ENCODE measurements at places on chromosomes 16 and 17.

DNA sequence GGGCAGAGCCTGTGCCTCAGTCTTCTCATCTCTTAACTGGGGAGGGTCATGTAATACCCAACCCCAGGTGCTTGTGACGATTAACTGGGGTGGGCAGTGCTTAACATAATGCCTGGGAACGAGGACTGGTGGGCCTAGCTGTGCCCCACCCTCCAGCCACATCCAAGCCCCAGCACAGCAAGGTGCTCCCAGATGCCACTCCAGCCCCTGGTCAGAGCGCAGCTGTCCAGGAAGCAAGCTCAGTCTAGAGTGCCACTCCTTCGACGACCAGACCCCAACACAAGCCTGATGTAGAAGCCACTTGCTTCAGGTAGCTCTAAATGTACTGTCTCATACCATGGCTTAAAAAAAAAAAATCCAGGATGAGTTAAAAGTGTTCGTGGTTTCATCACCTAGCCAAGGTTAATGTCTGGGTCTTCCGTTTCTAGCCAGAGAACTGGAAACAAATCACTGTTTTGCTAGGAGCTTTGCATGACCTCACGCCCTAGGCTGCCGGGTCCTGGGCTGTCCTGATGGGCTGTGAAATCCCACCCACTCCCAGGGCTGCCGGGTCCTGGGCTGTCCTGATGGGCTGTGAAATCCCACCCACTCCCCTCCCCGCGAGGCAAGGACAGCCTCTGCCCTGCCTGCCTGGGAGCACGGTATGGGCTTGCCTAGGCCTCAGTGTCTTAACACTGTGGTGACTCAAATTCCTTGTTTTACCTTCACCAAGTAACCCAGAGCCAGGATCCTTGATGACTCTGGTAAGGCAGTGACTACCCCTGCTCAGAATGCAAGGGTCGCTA is 7.7 kb downstream of the MIEF2 start:
- no peak for DNase-seq

- DNase-seq = no peak
Measured at GRCh38 chr17:28394337-28395116, 11.5 kb downstream of the SLC46A1 start.

- no peak for DNase-seq
Measured at GRCh38 chr17:70786081-70786480, 616.7 kb downstream of the KCNJ2 start.

GRCh38 chr17:28957992-28958355 is 6.7 kb upstream of the PHF12 start:
- DNase-seq = no peak

GRCh38 chr17:80839026-80839345 is 152.7 kb upstream of the CHMP6 start:
- DNase-seq = no peak

GRCh38 chr17:49214676-49215360 is 4.3 kb downstream of the ABI3 start:
- DNase-seq = no peak

DNA sequence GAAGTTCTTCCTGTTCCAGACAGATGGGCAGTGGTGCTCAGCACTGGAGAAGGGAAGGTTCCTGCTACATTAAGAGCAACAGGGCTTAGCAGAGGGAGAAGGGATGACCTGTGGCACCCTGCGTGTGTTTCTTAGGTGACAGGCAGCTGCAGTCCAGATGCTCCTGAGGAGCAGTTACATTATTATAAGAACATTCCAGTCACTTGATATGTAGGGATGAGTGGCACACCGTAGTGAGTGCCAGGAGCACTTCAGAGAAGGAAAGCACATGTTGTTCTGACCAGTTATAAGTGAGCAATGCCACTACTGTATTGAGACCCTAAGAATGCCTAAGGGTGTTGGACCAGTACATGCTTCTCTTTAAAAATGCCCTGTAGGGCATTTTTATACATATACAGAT is 39.9 kb upstream of the MRC2 start:
- no peak for DNase-seq

DNA sequence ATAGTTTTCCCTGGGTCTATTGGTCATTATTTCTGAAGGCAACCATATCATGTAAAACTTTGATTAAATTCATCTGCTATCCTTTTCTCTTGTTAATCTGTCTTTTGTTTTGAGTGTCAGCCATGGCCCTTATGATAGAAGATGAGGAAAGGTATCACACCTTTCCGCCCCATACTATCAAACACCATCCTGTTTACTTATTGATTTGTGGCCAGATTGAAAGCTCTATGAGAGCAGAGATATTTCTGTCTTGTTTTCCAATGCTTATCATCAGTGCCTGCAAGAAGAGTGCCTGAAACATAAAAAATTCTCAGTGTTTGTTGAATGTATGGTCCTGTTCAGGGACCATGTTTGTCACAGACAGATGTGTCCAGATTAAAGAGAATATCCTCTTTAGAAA is 22.6 kb upstream of the DHX8 start:
- DNase-seq = no peak

- no peak for DNase-seq
Measured at GRCh38 chr16:88014252-88014781, 63.1 kb downstream of the BANP start.

- DNase-seq = no peak
Measured at GRCh38 chr17:67676305-67676704, 41.4 kb upstream of the NOL11 start.

DNA sequence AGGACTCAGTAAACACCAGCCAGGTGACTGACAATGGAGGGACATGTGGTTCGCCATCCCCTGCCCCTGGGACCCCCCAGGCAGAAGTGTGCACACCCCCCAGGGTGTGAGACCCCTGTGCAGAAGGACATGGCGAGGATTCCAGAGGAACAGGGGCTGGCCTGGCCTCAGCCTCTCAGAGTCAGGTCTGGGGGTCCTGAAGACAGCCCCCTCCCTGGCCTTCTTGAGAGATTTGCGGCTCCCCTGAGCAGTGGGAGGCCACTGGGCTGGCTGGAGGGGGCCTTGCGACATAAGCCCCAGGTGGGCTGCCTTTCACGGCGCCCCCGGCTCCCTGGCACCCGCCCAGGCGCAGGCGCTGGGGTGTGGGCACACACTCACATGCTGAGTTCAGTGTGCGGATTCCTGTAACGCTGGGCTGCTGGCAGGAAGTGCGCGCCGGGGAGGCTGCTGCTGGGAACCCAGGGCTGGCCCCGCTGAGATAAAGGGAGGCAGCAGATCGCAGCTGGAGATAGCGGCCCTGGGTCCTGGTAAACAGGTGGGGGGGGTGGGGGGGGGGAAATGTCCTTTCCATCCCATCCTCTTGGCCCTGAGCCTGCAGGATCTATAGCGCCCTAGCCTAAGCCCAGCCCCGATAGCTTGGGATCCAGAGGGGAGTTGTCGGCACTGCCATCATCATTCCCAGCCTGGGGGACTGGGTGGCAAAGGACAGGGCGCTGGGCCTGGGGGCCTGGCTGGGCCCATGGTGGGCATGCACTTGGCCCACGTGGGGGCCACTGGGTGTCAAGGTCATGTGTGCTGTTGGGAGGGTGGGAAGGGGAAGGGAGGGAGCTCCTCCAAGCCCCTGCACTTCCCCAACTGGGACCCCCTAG is 27.1 kb downstream of the TMEM235 start:
- DNase-seq = peak; percentile 51
